Activated CD4-positive, alpha-beta T cell treated with anti-CD3 and anti-CD28 coated beads, Interleukin-2, amount 50 U/mL, for 24 hours (primary cell): ENCODE measurements at places on chromosomes 2 and 18.

GRCh38 chr18:60021556-60021955 is 121.8 kb downstream of the PMAIP1 start:
- no peak for DNase-seq

GRCh38 chr18:26460449-26461091 is 87.8 kb downstream of the KCTD1 start:
- no peak for DNase-seq

DNA sequence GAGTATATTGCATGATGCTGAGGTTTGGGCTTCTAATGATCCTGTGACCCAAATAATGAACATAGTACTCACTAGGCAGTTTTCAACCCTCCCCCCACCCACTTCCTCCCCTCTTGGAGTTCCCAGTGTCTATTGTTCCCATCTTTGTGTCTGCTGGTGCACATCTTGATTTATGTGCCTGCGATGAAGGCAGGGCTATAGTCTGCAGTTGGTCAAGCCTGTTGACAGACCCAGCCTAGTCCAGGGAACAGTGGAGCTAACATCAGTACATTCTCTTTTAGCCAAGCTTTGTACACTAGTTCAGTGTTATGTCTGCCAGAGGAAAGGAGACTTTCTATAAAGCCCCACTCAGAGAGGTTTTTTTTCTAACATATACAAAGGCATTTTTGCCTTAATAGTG is 287.6 kb downstream of the CPS1 start:
- DNase-seq = no peak

- DNase-seq = no peak
Measured at GRCh38 chr18:14179306-14179705, 47.1 kb upstream of the ZNF519 start.

GRCh38 chr18:34873986-34874580 is 164.0 kb downstream of the DTNA start:
- no peak for DNase-seq

GRCh38 chr2:104825124-104825865 is 28.6 kb upstream of the POU3F3 start:
- no peak for DNase-seq

DNA sequence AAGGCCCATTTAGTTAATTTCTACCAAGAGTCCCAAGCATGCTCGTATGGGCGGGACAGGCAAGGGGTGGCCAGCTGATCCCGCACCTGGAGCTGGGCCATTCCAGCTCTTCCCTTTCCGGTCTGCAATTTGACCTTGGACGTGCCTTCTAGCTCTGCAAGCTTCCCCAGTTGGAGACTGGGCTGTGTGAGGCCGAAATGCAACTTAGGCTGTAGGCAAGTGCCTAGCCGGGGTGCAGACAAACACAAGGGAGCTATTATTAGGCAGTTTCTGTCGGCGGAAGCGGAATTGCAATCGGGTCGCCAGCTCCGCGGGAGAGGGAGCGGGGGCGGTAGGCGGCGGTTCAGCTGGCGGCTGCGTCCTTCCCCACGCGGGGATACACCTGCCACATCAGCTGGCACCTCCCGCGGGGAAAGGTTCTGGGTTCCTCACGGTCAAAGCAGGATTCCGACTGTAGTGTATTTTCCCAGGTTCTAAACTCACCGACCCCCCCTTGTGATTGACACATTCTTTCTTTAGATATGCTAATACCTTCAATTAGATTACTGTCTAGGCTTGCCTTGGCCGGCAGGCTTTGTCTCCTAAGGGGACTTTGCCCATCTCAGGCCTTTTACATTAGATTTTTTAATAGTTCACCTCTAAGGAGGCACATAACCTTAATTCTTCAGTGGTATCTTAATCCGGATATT is 17.1 kb upstream of the ZNF532 start:
- DNase-seq = no peak

DNA sequence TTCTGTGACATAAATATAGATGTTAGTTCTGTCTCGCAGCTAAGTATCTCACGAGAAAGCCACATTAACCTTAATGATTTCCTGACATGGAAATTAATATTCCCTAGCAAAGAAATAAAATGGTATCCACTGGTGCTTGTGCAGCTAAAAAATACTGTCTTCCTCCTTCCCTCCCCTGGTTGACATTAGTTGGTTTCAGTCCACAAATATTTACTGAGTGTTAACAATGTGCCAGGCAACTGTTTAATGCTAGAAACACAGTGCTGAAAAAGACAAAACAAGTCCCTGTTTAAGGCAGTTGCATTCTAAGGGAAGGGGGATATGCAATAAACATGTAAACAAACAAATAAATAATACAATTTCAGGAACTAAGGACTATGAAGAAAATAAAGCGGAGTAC is 44.2 kb upstream of the VPS54 start:
- no peak for DNase-seq

DNA sequence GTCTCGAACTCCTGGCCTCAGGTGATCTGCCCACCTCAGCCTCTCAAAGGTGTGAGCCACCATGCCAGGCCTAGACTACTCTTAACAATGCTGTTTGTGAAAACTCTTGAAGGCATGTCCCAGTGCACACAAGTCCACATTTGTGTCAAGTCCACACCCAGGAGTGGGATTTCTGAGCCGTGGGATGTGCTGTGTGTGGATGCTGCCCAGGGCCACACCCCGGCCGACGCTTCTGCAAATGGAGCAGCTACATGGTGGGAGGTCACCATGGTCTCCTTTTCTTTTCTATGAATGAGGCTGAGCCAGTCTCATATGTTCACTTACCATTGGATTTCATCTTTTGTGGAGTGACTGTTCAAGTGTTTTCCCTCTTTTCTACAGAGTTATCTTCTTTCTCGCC is 15.8 kb downstream of the SNED1 start:
- no peak for DNase-seq

- DNase-seq = no peak
Measured at GRCh38 chr2:1850031-1850430, 105.7 kb upstream of the PXDN start.

GRCh38 chr18:59395226-59396175 is 36.4 kb upstream of the LMAN1 start:
- DNase-seq = no peak

DNA sequence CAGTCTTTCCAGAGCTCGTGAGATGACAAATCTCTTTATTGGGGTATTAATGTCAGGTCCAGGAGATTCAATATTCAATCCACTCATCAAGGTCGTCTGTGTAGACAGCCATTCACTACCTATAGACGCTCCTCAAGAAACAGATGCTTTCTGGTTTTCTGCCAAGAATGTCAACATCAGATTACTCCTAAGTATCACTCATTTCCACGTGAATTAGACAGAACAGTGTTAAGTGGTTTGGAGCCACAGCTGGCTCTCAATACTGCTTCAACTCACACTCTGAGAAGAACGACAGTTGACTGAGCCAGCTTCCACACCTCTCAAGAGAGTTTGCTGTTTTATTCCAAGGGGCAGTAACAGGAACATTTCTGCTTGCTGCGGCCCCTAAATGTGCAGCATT is 113.5 kb upstream of the NEDD4L start:
- DNase-seq = no peak

DNA sequence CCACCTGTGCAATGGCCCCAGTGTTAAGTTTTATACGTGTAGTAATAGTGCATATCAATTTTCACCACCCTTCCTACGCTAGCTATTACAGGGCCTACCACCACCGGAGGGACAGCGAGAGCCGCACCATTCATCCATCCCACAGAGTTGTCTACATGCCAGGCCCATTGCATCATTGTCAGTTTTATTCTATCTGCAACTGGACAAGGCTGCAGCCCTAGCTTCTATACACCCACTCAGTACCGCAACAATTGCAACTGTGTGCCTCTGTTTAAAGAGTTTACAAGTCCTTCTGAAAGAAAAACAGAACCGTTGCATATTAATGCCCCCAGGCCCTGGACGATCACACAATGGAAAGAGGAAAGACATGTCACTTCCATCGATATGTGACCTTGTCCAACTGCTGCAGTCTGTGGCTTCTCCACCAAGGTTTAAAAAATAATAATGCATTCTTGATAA is 58.6 kb downstream of the ZEB2 start:
- no peak for DNase-seq

GRCh38 chr2:74843899-74844298 is 10.0 kb downstream of the HK2 start:
- DNase-seq = no peak

DNA sequence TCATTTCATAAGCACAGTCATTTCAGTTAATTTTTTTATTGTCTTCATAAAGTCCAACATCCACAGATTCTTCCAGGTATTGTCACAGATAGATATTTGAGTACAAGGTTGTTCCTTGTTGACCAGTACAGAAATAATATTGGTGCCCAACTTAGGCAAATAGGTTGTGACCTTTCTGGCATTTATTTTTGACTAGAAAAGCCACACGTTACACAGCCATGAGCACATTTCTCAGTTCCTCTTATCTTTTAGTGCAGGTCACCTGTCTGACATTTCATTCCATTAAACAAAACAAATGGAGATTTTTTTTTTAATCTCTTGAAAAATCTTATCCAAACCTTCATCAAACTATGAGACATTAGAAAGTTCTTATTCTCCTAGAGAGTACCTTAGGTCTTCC is 428.8 kb downstream of the ZNF521 start:
- no peak for DNase-seq

GRCh38 chr18:34033968-34034367 is 190.7 kb downstream of the NOL4 start:
- DNase-seq = no peak

GRCh38 chr2:45713136-45713535 is 61.7 kb downstream of the PRKCE start:
- no peak for DNase-seq

- DNase-seq = no peak
Measured at GRCh38 chr2:143333168-143333791, 204.1 kb downstream of the ARHGAP15 start.

GRCh38 chr2:231296401-231296974 is 98.1 kb downstream of the ARMC9 start:
- DNase-seq = no peak

DNA sequence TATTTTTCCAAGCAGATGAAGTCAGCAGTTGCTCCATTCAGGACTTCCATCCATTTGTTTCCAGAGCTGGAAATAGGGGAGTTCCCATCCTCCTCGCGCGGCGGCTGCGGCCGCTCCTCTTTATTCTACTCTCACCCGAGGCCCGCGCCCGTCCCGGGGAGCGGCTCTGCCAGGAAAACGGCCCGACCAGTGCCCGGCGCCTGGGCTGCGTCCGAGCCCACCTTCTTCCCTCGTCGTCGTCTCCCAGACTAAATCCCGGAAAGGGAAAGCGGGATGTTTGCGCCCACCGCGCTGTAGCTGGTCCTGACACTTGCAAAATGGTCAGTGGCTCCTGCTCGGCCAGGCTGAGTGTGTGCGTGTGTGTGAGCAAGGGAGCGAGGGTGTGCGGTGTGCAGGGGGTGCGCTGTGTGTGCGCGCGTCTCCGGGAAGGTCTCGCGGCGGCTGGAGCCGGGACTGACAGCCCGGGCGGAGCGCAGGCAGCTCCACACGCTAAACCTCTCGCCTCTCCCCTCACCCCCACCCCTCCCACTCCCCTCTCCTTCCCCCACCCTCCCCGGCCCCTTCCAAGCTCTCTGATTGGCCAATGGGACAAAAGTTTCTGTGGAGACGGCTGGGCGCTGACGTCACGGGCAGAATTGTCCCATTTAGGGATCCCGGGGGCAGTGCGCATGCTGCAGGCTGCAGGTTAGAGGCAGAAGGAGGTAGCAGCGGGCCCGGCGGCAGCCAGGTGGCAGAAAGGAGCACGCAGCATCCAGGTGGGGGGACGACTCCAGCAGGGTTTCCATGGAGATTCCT is at the start of gene NOL4:
Gene NOL4 (minus strand): TSS at position 491 of the 795 bp plus-strand sequence. CDS start 1,660 bp downstream, outside the sequence.
- DNase-seq = no peak

DNA sequence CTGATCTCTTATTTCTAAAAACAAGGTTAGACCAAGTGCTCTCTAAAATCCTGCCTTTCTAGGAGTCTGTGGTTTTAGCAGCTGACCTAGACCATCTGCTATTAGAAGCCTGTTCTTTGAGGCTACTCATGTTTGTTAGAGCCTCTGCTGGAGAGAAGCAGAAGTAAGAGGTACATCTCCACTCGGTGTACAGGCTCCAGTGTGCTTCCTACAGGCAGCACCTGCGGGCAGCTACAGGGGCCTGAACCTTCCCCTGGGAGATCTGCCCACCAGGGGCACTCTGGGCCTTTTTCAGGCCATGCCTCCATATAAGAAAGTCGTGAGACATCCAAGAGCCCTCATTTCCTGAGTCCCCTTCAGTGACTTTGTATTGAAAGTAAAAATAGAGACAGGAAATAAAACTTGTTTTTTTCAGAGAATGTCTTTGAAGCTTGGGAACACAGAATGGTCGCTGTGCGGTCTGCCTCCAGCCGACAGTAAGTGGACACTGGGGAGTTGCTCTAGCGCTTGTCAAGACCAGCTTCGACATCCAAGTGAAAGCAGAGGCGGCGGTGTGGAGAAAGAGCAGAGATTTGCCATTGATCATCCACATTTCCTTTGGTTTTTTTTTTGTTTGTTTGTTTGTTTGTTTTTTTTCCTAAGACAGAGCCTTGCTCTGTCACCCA is 31.7 kb downstream of the ONECUT2 start:
- no peak for DNase-seq

DNA sequence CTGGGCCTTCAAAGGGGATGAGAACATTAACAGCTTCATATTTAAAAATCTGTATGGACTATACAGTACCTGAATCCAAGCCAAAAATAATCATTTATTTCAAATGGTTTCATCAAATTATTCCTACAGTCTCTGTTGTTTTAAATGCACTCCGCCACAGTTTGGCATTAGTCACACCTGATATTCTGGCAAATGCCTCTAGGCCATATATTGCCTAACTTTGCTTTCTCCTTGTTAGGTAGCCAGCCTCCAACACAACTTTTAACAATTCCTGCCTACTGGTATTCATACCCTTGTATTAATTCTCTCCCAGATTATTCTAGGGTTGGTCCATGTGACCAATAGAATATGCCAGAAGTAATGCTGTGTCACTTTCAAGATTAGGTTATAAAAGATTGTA is 146.6 kb upstream of the FANCL start:
- no peak for DNase-seq

DNA sequence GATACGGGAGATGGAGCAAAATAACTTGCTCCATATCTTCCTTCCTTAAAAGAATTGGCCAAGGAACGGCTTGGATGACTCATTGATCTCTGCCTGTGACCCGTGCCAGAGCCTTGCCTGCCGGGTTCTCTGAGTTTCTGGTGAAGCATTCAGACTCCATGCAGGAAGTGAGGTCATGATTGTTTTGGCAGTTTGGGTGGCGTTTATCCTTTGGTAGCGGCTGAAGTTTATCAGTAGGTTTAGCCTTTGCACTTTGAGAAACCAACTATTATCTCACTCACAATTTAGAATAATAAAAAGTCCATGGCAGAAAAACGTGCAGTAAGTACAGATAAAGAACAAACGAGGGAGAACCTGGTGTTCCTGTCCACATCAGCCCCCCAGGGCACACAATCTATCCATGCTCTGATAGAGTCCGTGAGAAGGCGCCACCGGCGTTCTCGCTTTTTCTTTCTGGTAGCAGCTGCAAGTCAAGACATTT is 15.0 kb upstream of the CTAGE1 start:
- DNase-seq = no peak

DNA sequence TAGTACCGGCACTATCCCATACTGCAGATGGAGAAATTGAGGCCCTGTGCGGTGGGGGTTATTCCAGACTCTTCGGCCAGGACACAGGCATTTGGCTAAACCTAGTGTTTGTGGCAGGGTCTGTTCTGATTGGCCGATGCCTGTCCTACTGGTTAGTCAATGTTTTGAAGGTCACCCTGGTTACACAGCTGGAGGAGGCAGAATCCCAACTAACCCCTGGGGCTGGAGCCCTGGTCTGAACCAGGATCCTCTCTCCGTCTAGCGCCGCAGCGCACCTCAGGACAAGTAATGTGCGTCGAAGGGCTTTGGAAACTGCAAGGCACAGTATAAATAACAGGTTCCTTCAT is 19.4 kb downstream of the TEX44 start:
- peak; percentile 28 for DNase-seq
